ENCODE measurements at places on chromosomes 7 and 10. TPM values are rescaled to one million over a fixed set of nuclear protein-coding genes. Genes with fewer than 3 reads are reported as not detected.

MSS51 gene
- total RNA-seq, result 3.2 TPM

- DNase-seq, result peak; percentile 39
Observed at GRCh38 chr10:12709000-12709401, 292.5 kb downstream of the CCDC3 start.

DNA sequence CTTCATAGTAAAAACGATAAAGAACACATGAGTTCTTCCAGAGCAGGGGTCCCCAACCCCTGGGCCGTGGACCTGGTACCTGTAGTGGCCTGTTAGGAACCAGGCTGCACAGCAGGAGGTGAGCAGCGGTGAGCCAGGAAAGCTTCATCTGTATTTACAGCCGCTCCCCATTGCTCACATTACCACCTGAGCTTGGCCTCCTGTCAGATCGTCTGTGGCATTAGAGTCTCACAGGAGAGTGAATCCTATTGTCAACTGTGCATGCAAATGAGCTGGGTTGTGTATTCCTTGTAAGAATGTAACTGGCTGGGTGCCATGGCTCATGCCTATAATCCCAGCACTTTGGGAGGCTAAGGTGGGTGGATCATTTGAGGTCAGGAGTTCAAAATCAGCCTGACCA lies 229.5 kb downstream of the CNTNAP2 start:
- DNase-seq, result no peak

- no peak for DNase-seq
Observed at GRCh38 chr7:121084256-121084655, 95.7 kb downstream of the CPED1 start.

DNA sequence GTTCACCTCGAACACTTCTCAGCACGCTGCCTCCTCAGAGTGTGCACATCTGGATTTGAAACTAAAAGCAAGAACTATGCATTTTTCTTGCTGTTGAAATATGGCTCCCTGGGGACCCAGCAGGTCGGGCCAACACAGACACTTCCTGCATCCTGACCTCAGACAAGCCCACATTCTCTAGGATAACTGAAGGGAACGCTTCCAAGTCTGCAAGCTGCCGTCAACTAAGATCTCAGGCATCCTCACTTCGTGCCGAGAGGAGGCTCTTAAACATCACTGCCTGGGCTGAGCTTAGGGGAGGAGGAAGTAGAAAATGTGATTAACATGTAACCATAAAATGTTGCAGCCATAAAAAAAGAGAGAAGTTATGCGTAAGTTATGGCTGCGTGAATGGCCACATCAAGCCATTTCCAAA lies 65.5 kb downstream of the PYROXD2 start:
- DNase-seq, result peak; percentile 33
